ENCODE measurements at places on chromosomes 5 and 9.

- DNase-seq = no peak
Observed at GRCh38 chr5:42813533-42813932, 1.8 kb upstream of the SELENOP start.

DNA sequence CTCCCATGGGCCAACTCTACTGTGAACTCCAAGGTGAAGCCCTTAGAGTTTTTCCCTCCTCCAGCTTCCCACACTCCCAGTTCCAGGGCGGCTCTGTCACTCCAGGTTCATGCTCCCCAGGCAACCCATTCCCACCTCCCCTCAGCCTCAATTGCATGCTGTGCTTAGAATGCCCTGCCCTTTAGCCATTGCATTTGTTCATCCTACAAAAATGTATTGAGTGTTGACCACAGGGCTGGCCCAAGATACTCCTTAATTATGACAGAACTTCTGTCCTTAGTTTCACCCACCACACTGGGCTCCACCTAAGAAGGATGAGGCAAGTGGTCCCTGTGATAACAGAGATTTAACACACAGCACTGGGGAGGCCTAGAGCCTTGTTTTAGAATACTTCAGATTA, 236.1 kb downstream of the ADAMTSL1 start:
- DNase-seq = peak; percentile 52

GRCh38 chr9:123326662-123327093, 29.3 kb upstream of the CRB2 start:
- DNase-seq = no peak

DNA sequence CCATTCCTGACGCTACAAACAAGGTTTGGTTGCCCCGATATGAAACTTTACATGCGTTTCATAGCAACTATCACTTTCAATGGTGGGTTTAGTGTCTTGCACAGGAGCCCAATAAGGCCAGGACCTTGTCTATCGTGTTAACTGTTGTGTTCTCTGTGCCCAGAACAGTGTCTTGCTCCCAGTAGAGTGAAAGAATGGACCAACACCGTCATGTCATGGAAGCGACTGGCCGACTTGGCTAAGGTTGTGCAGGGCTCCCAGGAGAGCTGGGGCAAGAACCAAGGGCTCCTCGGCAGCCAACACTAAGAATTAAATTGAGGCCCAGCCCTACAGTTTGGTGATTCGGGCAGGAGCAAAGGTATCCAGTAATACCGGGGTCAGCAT, 498 bp upstream of the ARHGEF37 start:
- DNase-seq = no peak

DNA sequence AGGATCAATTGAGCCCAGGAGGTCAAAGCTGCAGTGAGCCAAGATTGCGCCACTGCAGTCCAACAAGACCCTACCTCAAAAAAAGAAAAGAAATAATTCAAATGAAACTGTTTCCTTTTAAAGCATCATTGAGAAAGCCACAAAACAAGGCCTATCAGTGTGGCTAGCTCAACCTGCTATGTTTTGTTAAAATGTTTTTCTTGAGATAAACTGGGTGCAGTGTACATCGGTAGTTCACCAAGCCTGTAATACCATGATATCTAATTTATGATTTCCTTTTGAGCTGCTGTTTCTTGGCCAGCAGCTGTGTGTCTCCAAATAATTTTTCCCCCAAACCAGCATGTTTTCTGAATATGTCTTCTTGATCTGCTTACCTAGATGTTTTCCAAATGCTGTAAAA, 97.3 kb upstream of the GOLGA1 start:
- no peak for DNase-seq

- peak; percentile 17 for DNase-seq
Observed at GRCh38 chr5:77305956-77306355, 95.5 kb downstream of the PDE8B start.

- DNase-seq = no peak
Observed at GRCh38 chr9:111975709-111976108, 79.1 kb downstream of the UGCG start.

GRCh38 chr9:128244837-128245231, 31.0 kb downstream of the GOLGA2 start:
- peak; percentile 85 for DNase-seq
